ENCODE measurements at places on chromosomes 6 and 20.

DNA sequence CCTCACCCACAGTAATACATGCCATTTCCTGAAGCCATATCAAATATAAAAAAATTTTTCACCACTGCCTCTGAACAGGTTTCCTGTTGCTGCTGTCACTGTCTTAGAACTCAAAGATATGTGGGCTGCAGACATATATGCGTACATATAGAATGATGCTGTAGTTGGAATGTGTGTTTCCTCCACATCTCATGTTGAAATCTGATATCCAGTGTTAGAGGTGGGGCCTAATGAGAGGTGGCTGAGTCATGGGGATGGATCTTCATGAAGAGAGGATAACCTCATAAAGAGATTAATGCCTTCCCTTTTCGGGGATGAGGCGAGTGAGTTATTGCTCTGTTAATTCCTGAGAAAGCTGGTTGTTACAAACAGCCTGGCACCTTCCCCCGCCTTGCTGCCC is 7.7 kb upstream of the SCP2D1 start:
- DNase-seq: peak; percentile 64

GRCh38 chr6:16392010-16392409 is 153.6 kb downstream of the GMPR start:
- DNase-seq: no peak

GRCh38 chr6:128389820-128390534 is 130.4 kb downstream of the PTPRK start:
- DNase-seq: no peak

GRCh38 chr20:47326658-47327268 is 29.7 kb downstream of the ZMYND8 start:
- no peak for DNase-seq

DNA sequence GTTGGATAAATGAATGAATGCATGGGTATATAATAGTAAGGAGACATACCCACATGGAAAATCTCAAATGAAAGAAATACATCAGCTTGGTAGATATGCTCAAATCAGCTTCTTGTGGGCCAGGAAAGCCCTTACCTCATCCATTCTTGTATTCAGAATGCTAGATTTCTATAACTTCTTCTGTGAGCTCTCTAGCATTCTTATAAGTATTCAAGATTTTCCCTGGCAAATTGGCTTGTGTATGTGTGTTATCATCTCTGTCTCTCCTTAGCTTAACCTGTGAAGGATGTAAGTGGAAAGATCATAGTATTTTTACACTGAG is 100.8 kb downstream of the OR2B2 start:
- no peak for DNase-seq

- DNase-seq: no peak
Measured at GRCh38 chr6:63415286-63415685, 95.5 kb upstream of the LGSN start.

- DNase-seq: no peak
Measured at GRCh38 chr6:42771741-42772100, 10.1 kb upstream of the BICRAL start.

GRCh38 chr20:59131551-59132285 is 31.9 kb upstream of the ZNF831 start:
- DNase-seq: no peak

DNA sequence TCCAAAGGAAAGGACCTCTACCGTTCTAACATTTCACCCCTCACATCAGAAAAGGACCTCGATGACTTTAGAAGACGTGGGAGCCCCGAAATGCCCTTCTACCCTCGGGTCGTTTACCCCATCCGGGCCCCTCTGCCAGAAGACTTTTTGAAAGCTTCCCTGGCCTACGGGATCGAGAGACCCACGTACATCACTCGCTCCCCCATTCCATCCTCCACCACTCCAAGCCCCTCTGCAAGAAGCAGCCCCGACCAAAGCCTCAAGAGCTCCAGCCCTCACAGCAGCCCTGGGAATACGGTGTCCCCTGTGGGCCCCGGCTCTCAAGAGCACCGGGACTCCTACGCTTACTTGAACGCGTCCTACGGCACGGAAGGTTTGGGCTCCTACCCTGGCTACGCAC is 18.8 kb downstream of the PRDM1 start:
- DNase-seq: no peak

DNA sequence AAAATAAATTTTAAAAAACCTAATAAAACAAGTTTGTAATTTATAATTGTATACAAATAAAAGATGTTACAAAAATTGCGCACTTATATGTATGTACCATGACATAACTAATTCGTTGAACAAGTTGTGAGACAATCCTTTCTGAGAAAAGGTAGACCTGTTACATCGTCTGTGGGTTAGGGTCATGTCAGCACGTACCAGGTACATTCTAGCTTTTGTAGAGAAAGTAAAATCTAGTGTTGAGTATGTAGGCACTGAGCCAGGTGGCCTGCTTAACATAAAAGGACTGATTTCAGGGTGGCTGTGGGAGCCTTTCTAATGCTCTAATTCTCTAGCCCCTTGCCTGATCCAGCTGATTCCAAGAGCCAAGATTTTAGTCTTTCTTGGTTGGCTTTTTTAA is 10.4 kb downstream of the RPL7L1 start:
- DNase-seq: no peak

GRCh38 chr6:26206868-26207801 is 119.9 kb downstream of the HFE start:
- no peak for DNase-seq
